ENCODE measurements at places on chromosomes 13 and 19.

- DNase-seq: no peak
Measured at GRCh38 chr13:29948244-29948643, 97.8 kb upstream of the UBL3 start.

- peak; percentile 53 for DNase-seq
Measured at GRCh38 chr19:51687791-51688670, 5.1 kb upstream of the SPACA6 start.

GRCh38 chr13:45723798-45724197 lies 21.7 kb downstream of the CBY2 start:
- DNase-seq: no peak

GRCh38 chr13:31943591-31943990 lies 88.0 kb upstream of the FRY start:
- no peak for DNase-seq

DNA sequence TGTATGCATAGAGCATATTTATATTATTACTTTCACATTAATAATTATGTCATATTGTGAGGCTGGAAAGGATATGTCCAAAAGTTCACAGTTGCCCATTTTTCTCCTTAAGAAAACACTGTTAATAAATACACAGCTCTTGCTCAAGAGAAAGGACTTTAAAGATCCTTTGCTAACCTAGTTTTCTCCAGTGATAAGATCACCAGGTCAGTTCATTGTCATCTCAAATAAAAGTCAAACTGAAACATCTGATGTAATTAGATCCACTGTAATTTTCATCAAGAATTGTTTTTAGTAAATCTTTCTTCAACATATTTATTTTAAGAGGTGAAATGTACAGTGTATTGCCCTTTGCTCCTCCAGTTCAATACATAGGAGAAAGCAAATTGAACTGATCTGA lies 82.8 kb upstream of the KLHL1 start:
- no peak for DNase-seq

GRCh38 chr19:47778954-47779351 lies 450 bp downstream of the SELENOW start:
- no peak for DNase-seq

GRCh38 chr13:112169941-112170822 lies 103.2 kb downstream of the SOX1 start:
- no peak for DNase-seq

DNA sequence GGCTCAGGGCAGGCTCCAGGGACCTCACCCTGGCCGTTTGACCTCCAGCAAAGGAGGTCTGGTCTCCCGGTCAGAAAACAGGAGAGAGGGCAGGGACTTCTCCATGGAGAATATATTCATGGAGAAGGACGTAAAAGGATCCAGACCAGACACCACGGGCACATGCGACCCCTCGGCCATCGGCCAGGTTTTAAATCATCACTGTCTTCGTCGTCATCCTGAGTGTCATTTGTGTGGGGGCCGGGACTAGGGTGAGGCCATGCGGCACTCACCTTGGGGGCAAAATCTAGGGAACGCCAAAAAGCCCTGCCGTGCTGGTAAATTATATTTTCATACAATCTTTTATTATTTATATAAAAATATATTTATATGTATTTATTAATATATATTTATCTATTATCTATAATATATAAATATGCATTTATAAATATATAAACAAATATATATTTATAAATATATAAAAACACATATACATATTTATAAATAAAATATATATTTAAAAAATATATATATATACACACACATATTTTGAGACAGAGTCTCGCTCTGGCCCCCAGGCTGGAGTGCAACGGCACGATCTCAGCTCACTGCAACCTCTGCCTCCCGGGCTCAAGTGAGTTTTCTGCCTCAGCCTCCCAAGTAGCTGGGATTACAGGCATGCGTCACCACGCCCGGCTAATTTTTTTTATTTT lies 75.4 kb downstream of the GADD45B start:
- no peak for DNase-seq

- no peak for DNase-seq
Measured at GRCh38 chr13:101415358-101416174, 742 bp downstream of the NALCN start.

- DNase-seq: no peak
Measured at GRCh38 chr19:11164879-11165406, 9.4 kb upstream of the SPC24 start.

DNA sequence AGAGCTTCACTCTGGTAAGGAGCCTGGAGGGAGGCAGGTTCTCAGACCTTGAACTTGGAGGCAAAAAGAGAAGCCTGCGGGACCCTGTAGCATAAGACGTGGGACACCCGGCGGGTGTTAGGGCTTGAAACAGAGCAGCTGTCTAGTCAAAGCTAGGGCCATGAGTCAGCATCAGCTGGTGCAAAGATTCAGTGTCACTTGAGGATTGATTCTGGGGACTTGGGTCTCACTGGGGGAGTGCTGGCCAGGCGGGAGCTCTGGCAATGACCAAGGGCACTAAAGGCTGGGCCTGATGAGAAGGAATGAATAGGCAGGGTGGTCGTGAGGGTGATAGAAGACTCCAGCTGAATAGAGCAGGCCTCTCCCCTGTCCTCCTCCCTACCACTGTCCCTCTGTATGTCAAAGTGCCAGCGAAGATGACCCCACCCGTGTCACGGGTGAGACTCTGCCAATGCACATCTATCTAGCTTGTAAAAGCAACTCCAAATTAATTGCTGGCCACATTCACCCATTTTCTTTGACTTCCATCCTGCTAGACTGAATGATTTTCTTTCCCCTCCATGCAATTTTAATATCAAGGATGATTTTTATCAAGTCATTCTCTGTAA lies 97.1 kb downstream of the MBNL2 start:
- DNase-seq: no peak

GRCh38 chr13:36090592-36090991 lies 40.6 kb downstream of the DCLK1 start:
- DNase-seq: no peak

- DNase-seq: peak; percentile 15
Measured at GRCh38 chr13:113905018-113905417, 41.1 kb upstream of the GAS6 start.

- DNase-seq: no peak
Measured at GRCh38 chr13:43783820-43784219, 3.0 kb downstream of the ENOX1 start.

- DNase-seq: no peak
Measured at GRCh38 chr13:98979012-98979660, 1.3 kb upstream of the DOCK9 start.

- no peak for DNase-seq
Measured at GRCh38 chr13:31749929-31750328, 10.6 kb downstream of the RXFP2 start.

DNA sequence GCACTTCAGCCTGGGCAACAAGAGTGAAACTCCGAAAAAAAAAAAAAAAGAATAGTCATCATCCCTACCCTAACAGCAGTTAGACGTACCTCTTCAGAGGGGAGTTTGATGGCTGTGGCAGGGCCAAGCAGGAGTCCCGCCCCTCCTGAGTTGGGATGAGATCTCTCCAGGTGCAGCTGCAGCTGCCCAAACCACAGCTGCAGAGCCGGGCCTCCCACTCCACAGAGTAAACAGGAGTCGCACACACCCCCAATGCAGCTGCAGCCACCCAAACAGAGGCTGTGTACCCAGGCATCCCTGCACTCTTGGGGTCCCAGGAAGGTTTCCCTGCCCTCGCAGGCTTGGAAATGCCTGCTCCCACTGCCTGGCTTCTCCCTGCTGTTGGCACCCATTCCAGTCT lies 17.4 kb upstream of the MLLT1 start:
- DNase-seq: no peak

All from breast epithelium (tissue), 4 donors.